Right lung (tissue), 10 donors: ENCODE measurements at places on chromosomes 5 and 9. TPM values are rescaled to one million over a fixed set of nuclear protein-coding genes. Genes with fewer than 3 reads are reported as not detected.

- no peak for DNase-seq
These were observed 724 bp downstream of the MACROH2A1 start for GRCh38 chr5:135398160-135398854.

DNA sequence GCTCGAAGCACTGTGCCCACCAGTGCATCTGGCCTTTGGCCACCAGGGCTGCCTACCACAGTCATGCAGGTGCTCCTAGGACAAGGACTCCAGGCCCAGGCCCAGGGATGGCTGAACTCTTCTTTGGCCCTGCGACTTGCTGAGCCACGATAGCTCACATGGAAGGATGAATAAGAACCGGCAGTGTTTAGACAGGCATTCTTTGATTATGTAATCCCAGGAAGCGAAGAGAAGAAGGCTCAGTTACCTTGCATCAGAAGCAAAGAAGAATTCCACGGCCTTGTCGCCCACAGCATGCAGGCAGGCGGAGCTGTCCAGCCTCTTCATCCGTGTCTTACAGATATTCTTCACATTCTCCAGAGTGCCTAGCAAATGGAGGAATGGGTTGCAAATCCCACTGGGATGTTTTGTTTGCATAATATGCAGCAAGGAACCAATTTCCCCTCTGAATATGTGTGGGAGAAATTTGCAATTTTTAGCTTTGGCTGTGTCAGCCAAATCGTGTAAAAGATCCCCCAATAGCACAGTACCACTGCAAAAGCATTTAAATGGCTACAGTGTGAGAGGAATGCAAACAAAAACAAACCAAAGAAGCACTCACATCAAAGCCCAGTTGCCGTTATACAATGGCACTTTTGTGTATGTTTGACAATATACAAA, 29.1 kb downstream of the GFPT2 start:
- DNase-seq = no peak

DNA sequence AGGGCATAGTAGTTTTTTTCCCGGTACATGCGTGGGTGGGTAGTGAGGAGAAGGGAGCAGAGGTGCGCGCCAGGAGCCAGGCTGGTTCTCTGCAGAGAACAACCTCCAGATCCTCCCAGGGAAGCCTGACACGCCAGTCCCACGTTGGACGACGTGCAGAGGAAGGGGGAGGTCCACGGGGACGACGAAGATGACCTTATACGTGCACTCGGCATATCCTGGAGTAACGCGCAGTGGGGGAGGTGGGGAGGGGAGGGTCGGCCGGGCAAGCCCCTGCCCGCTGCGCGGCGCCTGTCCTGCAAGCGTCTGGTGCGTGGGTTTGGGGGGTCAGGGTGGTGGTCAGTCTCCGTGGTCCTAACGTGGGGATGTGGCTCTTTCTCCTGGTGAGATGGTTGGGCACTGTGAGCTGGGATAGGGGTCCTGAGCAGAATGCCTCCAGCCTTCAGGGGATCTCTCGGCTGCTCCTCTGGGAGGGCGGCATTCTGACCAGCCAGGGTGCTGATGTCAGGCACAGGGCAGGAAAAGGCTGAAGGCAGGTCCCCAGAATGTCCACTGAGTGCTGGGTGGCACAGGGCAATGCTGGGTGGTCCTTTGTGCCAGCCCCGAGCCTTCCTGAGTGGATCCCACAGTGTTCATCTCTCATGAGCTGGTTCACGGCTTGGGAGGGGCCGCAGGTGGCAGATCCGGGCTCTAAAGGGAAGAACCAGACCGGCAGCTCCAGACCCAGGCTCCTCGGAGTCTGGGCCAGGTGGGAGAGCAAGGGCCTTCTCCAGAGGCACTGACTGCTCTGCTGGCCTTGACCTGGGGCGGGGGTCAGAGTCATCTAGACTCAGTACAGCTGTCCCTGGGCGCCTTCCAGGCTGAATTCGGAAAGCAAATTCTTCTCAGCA, 10.5 kb upstream of the SCGB3A1 start:
- DNase-seq = no peak

GRCh38 chr9:6671416-6671815, 25.9 kb upstream of the GLDC start:
- no peak for DNase-seq

- DNase-seq = no peak
These were observed 75.4 kb downstream of the SLF1 start for GRCh38 chr5:94693845-94694370.

DNA sequence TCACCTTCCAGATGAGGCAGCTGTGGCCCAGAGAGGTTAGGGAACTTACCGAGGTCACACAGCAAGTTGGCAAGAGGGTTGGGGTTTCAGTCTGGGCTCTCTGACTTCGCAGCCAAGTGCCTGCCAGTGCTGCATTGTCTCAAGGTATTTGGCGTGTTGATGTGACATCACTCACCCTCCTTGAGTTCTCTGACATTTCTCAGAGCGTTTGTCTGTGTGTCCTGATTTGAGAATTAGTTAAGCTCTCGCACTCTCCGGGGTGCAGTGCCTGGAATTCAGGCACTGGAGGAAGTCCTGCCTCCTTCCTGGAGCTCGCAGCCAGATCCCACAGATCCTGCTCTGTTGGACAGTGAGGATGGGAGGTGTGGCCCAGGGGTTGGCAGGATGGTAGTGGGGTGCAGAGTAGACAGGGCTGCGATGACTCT, 25.7 kb downstream of the WWC1 start:
- no peak for DNase-seq

DNA sequence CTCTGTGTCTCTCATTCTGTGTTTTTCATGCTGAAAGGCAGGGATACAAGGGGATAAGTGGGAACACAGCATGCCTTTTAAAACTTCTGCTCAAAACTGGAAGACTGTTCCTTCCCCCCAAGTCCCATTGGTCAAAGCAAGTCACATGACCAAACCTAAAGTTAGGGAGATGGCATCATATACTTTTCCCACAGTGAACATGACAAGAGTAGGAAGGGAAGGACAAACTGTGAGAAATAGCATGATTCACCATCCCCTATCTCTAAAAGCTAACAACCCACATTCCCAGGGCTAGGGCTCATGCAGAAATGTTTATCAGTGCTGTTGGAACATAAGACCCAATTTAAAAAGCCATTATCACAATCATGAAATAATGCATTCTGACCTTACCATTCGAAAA, 24.2 kb upstream of the SHISAL2B start:
- DNase-seq = no peak

Gene GARIN3
- not detected for polyA plus RNA-seq

Gene TAF1L
- 0.09 TPM for polyA plus RNA-seq

Gene FAM153A
- polyA plus RNA-seq = 0.27 TPM

Gene GPR151
- polyA plus RNA-seq = not detected

Gene FAXDC2
- polyA plus RNA-seq = 35.5 TPM
